KBM-7 (cell line): ENCODE measurements at places on chromosomes 3 and 15.

DNA sequence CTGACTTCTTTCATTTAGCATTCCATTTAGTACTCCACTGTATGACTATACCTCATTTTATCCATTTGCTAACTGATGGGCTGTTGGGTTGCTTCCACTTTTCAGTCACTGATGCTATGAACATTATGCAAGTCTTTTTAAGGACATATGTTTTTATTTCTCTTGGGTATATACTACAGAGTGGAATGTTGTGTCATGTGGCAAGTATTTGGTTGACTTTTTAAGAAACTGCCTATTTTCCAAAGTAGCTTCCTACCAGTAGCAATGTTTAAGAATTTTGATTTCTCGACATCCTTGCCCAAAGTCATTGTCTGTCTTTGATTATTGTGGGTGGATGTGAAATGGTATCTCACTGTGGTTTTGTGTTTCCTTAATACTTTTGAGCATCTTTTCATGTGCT is 110.1 kb upstream of the TPM1 start:
- no peak for DNase-seq

DNA sequence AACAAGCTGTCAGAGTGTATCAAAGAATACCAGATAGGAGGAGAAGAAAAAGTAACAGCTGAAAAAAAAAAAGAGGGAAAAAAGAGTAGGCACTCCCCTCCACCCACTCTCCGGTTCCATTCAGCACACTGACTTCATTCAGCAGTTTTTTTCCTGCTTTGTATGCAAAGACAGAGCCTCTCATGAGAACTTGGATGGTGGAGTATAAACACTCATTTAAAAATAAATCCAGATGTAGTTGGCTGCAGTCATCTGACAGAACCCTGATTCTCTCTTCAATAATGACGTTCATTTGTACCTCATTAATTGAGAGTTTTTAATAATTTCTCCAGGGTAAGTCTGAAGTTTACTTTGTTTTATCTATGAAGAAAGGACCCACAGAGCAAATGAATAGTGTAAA is 81.0 kb downstream of the TMEM108 start:
- DNase-seq: no peak

GRCh38 chr3:118577055-118577777 is 457.4 kb downstream of the IGSF11 start:
- no peak for DNase-seq

DNA sequence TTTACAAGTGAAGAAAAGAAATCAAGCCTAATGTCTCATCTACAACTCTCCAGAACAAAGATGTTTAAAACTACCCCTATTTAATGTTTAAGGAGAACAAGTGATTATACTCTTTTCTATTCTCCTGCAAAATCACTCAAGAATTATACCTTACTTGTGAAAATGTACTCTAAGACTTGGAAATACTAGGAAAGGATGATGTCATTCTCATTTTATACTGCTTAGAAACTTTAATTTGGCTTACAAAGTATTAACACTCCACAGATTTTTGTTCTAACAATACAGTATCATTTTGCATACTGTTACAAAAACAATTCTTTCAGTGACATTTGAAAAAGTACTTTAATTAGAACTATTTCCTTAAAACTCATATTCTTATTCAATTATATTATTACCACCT is 89.5 kb downstream of the SMARCC1 start:
- no peak for DNase-seq

DNA sequence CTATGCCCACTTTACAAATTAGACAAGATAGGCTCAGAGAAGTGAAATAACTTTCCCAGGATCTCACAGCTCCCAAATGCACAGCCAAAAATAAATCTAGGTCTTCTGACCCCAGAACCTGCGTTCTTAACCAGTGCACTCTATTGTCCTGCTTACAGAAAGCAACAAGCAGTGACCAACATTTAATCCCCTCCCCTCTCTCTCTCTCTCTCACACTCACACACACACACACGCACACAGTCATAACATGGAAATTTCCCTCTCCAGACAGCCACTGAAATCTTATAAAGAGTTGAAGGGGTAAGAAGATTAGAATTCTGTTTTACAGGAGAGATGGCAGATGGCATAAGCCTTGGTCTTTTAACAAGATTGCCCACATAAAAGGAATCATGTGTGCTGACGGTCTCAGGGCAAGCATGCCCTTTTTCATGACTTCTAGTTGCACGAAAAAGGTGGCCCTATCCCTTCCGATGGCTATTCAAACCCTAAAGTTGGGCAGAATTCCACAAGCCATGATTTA is 29.4 kb downstream of the EOGT start:
- no peak for DNase-seq

DNA sequence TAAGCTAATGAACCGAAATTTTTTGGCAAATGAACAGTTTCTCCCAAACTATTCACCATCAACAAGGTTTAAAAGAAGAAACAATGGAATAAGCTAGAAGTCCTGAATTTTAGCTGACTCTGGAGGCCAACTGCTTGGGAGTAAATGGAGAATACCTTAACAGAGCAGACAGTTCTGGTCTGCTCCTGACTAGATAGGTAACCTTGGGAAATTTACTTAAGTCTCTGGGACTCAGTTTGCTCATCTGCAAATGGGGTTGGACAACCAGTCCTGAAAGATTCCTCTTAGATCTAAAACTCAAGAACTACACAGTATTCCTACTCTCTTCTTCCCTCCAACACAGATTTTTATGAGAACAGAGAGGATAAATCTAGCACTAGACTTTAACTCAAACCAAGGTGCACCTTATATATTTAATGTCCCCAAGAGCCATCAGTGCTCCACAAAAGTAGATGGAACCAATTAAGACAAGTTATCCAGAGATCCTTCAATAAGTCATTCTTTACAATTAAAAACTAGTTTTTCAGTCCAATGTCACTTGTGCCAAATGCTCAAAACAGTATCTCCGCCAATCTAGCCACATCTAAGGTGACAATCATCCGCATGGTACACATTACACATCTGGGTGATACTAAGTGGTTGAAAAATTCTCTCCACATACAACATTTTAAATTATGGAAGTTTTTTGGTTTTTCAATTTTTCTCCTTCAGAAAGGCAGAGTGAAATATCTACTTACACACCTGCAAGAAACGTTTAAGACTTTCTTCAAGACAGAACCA is 1.5 kb downstream of the RHOA start:
- DNase-seq: no peak

DNA sequence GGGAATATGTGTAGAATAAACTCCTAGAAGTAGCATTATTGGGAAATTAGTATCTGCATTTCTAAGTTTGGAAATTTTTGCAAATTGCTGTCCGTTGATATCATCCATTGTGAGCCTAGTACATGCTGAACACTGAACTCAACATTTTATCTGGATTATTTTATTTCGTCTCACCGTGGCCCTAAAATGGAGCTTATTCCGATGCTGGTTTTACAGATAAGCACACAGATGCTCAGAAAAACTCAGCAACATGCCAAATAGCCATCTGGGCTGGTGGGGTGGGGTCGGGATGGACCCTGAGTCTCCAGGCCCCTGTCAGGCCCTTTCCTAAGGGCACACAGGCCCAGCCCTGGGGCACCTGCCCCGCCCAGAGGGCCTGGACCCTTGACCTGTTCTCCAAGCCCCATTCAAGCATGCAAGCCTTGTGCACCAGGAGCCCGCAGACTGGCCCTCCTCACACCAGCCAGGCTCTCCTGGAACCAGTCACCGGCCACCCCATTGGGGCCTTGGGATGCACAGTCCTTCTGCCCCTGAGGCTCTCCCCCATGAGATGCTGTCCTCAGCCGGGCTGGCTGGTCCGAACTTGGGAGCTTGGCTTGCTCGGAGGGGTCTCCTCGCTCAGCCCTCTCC is 20.7 kb upstream of the KLF13 start:
- DNase-seq: no peak
